NCI-H510A (cell line): ENCODE measurements at places on chromosomes 2 and 18.
A peak's percentile ranks its signal among the peaks of the same experiment; 100 is the strongest.

DNA sequence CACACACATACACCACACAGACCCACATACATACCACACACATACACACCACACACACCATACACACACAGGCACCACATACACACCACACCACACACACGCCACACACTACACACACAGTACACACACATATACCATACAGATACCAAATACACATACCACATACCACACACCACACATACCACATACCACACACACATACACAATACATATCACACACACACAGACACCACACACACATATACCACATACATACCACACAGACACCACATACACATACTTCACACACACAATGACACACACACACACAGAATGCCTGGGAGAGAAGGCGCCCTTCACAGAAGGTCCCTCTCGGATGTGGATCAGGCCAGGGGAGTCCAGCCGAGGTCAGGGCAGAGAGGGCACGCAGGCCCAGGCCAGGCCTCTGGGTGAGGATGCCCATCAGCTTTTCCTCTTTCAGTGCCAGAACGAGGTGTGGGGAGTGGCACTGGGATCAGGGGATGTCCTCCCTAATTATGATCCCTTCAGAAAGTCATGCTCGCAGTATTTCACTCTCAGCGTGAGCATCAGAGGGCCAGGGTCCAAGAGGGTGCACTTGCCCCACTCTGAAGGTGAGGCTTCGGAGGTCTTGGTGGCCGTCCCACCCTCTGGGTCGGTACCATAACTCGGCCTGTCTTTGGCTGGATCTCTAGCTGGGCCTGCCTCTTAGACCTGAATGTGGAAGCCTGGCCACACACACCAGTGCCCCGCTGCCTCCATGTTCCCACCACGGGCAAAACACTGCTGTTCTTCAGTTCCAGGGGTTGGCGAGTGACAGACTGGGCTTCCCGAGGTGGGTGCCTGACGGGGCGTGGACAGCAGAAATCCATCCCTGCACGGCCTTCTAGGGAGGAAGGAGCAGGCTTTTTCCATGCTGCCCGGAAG, 70.6 kb upstream of the ODC1 start:
- no peak for DNase-seq

- no peak for DNase-seq
Observed at GRCh38 chr2:137992039-137992646, 27.9 kb downstream of the HNMT start.

- DNase-seq: no peak
Observed at GRCh38 chr18:34647251-34647650, 62.8 kb upstream of the DTNA start.

DNA sequence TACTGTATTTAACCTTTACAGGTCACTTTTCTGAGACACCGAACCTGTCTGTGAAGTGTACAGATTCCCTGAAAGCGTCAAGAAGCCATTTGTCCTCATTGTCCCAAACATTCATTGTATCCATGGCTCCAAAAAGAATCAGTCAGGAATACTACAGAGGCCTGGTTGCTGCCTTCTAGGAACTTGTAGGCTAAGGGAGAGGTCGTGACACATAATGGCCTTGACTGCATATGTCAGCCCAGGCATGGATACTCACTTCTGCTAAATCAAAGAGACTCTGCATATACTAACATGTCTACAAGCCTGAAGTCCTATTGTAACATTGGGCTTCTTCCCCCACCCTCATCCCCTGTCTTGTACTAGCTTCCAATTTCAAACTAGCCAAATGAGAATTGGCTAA, 40.2 kb downstream of the ONECUT2 start:
- DNase-seq: no peak

DNA sequence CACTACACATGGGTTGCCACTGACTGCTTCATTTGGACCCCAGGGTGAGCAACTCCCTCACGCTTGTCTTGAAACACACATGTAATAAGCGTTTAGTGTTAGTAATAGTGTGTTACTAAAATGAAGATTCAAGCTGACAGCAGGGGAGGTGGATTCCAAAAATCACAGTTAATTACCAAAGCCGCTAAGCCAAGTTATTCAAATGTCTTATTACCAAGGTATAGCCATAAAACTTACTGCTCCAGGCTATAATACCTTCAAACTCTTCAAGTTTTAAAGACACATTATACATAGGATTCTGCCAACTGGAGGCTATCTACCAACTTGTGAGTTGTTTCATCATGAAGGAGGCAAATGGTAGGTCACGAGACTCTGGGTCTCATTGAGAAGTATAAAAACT, 2.9 kb downstream of the LPIN2 start:
- no peak for DNase-seq

GRCh38 chr2:213220967-213221603, 63.2 kb upstream of the SPAG16 start:
- DNase-seq: no peak

GRCh38 chr18:54260396-54261072, 8.8 kb upstream of the POLI start:
- DNase-seq: no peak

DNA sequence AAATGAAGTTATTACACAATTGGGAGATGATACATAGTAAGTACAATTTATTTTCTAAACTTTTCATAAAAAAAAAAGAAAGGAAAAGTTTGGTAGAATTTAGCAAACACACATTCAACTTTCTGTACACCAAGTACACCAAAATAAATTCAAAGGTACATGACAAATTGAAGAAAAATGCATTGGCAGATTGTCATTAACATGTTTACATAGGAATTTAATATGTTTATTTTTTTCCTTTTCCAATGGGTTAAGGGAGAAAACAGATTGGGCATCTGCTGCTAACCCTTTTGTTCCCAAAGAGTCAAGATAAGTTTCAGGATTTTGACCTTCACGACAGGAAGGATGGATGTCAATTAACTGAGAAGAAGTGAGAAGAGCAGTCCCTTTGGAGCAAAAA, 620.4 kb downstream of the XIRP2 start:
- no peak for DNase-seq

- no peak for DNase-seq
Observed at GRCh38 chr2:12074126-12074844, 327.9 kb downstream of the LPIN1 start.

DNA sequence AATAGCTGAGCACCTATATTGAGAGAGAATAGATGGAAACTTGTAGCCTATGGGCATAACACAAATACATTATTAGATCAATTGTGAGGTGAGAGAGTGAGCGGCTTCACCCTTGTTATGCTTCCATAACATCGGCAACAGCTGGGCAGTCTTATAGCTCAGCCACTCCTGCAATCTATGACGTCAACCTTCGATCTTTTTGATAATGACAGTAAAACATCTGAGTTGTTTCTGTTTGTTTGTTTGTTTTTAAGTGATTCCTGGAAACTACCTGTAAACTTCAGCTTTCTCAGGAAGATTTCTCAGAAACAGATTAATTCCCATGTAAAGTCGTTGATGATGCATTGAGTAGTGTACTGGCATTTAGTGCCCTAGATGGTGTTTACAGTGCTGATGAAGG, 90.0 kb downstream of the DSEL start:
- no peak for DNase-seq

GRCh38 chr18:23136326-23137096, 1.2 kb downstream of the CABLES1 start:
- no peak for DNase-seq

DNA sequence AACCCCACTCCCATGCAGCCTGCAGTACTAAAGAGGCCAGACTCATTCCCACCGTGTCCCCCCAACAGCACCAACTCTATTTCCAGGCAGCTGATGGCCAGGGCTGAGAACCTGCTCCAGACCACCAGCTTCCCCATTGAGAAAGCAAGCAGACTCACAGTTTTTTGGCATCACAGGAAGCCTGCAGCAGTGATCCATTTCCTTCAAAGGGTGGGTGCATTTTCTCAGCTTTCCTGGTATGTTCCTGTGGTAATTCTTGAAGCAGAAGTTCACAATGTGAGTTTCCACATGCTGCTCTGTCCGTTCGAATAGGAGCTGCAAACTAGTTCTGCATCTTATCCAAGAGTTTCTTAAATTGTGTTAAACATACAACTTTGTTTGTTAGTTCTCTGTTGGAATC, 1249.6 kb upstream of the FAM98A start:
- no peak for DNase-seq

DNA sequence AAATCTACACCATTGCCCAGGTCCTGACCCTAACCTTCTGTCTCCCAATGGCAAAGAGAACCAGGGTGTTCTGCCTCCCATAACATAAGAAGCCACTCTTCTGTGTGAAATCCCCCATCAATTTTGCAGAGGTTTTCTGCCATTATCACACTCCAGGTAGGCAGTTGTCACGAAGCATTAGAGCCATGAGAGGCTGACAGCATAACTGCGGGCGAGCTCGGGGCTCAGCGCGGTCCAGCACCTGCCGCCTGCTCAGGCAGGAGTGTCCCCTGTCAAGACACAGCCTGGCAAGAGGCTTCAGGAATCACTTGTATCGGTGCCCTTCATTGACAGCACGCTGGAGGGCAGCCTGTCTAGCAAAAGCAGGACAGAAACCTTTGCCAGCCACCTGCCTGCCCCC, 251.2 kb downstream of the SATB2 start:
- peak; percentile 4 for DNase-seq

GRCh38 chr18:22459491-22459890, 41.8 kb upstream of the CTAGE1 start:
- no peak for DNase-seq

DNA sequence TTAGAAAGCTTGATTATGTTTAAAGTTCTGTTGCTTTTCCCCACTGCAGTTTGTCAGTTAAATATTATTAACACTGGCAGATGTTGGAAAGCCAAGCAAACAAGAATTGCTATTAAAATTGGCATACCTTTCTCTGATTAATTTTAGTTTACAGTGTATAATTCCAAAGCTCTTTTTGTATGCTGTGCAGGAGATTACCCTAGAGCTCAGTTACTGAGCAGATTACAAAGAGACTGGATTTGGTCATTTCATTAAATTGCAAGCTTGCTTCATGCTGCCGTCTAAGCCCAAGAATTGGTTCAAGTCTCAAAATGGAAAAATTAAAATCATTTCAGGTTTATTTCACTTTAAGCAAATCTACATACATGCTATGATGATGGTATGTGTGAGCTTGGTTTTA, 2.3 kb downstream of the ASAP2 start:
- no peak for DNase-seq

DNA sequence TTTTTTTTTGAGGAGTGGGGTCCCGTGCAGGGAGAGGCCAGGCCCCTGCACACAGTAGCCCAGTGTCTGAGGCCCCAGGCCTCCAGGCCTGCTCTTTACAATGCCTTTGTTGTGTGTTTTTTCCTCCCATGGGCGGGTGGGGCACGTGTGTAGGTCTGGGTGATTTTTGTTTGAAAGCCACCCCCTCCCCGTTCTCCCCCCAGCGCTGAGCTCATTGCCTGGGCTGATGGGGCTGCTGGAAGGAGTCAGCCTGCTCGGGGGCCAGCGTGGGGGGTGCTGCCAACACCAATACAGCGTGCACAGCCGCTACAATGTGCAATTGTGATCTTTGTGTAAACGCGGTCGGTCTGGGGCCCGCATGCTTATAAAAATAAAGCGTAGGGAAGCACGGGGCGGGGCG, 142.7 kb downstream of the DYSF start:
- DNase-seq: no peak
